LoVo (cell line): ENCODE measurements at places on chromosomes 13 and 19.

DNA sequence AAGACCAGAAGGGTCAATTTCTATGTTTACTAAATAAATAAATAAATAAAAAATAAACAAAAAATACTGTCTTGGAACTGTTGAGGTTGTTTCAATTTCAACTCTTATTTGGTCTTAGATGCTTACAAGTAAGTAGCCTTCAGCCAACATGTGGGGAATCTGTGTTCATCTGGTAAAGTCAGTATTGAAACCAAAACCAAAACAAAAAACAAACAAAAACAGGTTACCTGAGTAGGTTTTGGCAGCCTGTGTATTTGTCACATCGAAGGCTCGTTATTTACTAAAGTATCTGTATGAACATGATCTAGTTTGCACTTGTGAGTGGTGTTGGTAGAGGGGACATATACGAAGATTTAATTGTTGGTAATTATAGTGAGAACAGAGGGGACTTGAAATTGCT lies 471.5 kb downstream of the SLITRK5 start:
- no peak for DNase-seq

DNA sequence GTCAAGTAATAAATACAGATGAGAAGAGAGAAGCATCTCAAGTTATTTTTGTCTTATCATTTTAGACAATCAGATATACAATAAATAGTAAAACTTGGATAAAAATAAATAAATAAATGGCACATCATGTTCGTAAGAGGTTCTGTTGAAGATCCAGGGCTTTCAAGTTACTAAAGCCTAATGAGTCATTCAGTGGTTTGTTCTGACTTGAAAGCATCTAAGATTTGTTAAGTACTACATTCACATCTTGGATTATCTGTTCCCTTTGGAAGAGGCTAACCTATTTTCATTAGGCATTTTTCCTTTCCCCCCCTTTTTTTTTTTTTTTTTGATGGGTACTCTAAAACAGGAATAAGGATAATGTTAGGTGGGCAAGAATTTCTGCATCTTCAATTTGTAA lies 429.3 kb downstream of the PCDH20 start:
- DNase-seq, result no peak

DNA sequence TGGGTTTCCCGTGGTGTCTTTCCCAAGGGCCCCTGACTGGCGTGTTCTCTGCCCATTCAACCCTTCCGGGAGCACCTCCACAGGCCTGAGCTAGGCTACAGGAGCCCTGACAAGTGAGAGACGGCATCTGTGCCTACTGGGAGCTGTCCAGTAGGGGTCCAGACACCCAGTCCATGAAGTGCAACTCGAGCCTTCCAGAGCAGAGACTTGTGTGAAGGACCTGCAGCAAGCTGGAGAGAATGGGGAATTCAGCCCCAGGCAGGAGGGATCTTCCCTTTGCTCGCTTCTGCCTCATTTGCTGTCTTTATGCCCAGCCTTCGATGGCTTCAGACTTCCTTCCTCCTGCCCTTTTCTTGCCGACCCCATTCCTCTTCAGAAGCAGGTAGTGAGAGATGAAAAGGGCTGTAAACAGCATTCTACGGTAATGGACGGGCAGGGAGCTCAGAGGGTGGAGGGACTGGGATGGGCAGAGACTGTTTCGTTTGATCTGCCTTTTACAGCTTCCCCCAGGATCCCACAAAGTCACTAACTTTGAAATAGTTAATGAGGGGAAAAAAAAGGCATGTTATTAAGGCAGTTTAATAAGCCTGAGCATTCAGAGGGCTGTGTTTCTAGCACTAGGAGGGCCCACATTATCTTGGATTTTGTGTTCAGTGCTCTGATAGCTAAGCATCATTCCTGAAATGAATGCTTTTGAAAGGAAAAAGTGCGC lies 327.6 kb downstream of the FGF9 start:
- peak; percentile 36 for DNase-seq

DNA sequence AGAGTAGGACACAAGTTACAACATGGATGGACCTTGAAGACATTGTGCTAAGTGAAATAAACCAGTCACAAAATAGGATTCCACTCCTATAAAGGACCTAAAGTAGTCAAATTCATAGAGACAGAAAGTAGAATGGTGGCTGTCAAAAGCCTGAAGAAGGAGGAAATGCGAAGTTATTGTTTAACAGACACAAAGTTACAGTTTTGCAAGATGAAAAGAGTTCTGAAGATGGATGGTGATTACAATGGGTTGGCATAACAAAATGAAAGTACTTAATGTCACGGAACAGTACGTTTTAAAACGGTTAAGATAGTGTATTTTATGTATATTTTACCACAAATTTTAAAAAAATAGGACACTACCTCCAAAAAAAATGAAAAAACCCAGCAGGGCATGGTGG lies 34.8 kb downstream of the FOXO1 start:
- no peak for DNase-seq

- peak; percentile 76 for DNase-seq
Measured at GRCh38 chr19:54168174-54168917, 4.6 kb downstream of the TMC4 start.

DNA sequence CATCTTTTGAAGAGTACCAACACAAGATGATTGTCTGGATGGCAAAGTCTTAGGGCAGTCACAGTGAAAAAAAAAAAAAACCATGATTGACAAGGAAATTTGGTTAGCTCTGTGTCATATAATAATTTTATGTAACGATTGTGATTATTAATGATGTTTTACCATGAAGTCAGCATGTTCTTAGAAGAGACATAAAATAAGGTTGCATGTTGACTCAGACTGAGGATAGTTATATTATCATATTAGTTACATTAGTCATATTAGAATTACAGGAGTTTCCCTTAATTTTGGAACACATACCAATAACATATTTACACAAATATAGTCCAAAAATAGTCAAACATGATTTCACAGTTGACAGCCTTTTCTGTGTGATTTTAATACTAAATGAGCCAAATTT lies 5.7 kb downstream of the ZNF431 start:
- no peak for DNase-seq

- peak; percentile 20 for DNase-seq
Measured at GRCh38 chr19:39599116-39599515, 3.2 kb upstream of the LGALS13 start.

DNA sequence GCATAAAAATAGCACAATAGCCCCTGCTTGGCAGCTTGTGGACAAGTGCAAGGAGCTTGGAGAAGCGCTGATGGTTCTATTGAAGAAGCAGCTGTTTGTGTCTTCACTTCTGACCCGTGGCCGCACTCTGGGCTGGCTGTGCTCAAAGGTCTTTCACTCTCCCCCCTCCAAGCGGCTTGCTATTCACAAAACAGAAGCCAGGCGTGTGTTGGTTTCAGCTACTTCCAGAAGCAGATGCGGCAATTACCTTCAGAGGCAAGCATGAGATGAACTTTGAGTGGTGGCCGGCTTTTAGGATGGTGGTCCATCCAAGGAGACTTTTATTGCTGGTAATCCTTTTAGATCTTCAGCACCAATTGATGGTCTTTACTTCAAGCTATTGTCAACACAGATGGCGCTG lies 188.5 kb upstream of the ARGLU1 start:
- DNase-seq, result no peak

GRCh38 chr19:7823686-7824301 lies 6.2 kb upstream of the EVI5L start:
- no peak for DNase-seq

DNA sequence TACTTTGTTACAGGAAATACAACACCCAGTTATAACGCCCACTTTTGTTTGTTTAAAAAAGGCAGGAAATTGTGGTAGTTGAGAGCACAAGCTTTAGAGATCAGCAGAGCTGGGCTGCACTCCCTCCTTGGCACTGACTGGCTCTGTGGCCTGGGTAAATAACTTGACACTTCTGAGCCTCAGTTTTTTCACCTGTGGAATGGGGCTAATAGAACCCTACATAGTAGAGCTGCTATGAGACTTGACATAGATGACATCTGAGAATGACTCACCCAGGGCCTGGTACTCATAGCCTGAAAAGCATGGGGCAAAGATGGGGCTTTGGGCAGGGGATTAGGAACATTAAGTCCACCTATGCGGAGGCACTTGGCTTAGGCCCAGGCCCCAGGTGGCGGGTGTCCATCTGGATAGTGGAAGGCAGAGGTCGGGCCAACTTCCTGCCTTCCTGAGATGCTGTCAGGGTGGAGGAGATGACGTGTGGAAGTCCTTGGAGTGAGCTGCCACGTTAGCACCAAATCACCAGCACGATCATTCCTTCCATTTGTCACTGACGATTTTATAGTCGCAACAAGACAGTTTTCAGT lies 159.1 kb downstream of the KATNAL1 start:
- DNase-seq, result no peak

- DNase-seq, result no peak
Measured at GRCh38 chr13:51058461-51059167, 52.5 kb downstream of the C13orf42 start.

DNA sequence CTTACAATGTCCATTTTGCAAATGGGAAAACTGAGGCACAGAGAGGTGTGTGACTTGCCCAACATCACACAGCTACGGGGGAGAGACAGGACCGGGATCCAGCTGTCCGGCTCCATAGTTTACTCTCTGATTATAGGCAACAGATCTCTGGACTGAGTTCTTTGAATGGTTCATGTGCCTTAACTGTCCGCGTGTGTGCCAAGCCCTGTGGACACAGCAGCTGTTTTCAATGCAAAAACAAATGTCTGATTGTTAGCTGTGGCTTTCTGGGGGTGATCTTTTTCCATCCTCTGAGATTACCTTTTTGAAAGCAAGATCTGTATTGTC lies 94.1 kb downstream of the KL start:
- no peak for DNase-seq

DNA sequence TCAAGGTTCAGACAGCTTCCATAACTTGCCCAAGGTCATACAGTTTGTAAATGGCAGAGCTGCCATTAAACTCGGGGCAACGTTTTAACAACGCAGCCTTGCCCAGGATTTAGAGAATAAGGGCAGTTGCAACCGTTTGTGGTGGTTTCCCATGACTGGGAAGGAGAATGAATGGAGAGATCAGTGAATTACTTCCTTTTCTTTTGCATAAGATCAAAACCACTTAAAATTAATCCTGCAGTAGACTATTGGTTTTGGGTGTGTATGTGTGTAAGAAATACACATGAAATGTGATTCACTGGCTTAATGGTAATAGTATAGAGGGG lies 179.1 kb upstream of the MIR17HG start:
- no peak for DNase-seq

DNA sequence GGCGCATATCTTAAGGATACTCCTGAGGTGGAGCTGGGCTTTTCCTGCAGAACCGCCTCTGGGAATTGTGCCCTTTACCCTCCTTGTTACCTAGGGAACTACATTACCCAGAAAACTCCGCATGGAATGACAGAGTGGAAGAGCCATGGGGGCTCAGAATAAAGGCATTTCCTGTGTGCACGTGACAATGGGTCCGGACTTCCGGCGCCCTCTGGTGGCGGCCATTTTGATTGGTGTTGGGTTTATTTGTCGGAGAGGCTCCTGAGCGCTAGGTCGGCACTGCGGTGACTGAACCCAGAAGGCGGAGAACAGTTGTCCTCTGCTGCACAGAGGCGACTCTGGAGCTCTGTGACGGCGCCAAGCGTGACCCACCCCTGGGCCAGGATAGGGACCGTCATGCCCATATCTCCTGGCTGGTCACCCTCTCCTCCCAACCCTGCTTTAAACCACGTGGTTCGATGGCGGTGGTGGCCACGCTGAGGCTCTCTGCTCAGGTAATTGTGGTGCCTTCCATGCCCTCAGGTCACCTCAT lies at the start of gene ZNF587B:
ZNF587B (plus strand) TSS at position 229 of the 532 bp plus-strand sequence; CDS start at position 459, 230 bp downstream.
- DNase-seq, result no peak

DNA sequence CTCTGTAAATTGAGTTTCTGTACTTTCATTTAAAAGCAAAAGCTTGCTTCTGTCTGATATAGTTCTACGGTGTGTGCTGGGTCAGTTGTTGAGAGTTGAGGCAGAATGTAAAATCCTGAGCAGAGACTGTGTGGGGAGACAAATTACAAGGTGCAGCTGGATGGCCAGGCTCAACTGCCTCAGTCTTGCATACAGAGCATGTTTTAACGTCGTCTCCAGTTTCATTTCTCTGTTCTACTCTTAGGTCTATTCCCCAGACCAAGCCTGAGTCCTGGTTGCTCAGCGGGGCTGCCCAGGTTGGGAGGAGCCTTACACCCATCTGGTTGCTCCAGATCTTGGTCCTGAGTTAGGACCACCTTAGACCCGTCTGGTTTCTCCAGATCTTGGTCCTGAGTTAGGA lies 54.4 kb upstream of the MEDAG start:
- DNase-seq, result no peak

- DNase-seq, result no peak
Measured at GRCh38 chr19:47408156-47408938, 11.0 kb downstream of the MEIS3 start.

GRCh38 chr19:38306236-38306635 lies 2.2 kb downstream of the C19orf33 start:
- no peak for DNase-seq

DNA sequence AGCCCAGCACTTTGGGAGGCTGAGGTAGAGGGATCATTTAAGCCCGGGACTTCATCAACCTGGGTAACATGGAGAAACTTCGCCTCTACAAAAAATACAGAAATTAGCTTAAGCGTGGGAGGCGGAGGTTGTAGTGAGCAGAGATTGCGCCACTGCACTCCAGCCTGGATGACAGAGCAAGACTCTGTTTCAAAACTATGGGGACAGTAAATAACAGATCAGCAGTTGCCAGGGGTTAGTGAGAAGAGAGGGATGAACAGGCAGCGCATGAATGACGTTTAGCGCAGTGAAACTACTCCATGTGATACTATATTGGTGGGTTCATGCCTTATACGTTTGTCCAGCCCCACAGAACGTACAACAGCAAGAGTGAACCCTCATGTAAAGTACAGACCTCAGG lies 7.1 kb upstream of the ICAM3 start:
- no peak for DNase-seq

DNA sequence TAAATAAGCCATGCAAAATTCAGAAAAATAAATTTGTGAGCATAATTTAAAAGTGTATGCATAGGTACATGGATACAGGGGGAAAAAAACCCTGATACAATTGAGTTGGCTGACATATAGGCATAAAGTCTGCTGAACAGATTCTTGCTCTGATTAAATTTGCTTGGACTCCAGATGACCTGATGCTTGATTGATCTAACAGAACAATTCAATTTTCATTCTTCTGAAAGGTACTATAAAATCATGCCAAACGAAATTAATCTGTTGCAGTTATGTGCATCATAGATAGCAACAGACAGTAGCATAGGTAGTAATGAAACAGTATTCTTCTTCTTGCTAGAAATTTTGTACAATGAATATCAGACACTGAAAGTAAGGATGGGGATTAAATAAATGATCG lies 578.2 kb upstream of the SLITRK6 start:
- no peak for DNase-seq

DNA sequence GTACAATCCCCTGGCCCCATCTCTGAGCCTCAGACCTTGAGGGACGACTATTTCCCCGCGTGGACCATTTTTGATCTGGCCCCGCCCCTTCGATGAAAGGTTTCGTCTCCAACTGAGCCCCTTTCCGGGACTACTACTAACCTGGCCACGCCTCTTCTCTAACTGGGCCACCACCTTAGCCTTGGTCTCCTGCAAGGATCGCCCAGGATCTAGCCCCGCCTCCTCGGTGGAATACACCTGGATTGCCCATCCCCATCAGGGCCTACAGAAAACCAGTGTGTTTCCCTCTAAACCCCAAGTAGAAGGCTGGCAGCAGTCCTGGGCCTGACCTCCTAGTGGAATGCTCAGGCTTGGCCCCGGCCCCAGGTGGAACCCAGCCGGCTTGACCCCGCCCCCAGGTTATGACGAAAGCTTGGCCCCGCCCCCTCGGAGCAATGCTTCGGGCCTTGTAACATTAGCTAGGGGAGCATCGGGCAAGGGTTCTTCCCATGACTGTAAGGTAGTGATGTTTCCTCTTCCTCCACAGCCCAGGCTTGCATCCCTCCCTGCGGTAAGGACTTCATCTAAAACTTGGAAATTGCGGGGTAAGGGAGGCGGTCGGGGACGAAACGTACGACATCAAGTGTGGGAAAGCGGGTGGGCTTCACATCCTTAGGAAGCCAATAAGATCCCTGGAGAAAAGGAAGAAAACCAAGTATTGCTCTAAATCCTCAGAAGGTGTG lies 9.1 kb downstream of the SPACA6 start:
- DNase-seq, result no peak
